GM19239 (cell line): ENCODE measurements at places on chromosomes 16 and 17.

- DNase-seq: no peak
Measured at GRCh38 chr17:43782913-43783680, 2.9 kb downstream of the CFAP97D1 start.

DNA sequence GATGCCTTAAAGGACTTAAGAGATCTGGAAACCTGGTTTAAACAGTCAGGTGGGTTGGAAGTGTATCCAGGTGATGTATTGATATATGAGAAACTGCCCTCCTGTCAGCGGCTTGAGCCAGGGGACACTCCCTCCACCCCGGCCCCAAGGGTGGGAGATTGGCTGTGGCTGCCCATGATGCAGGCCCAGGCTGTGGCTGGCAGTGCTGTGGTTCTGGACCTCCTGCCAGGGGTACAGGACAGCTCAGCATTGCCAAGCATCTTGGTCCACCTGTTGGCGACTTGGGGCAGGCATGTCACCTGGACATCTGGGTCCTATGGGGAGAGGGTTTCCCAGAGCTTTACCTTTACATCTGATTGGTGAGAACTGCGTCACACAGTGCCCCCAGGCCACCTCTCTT, 201.0 kb downstream of the SPECC1 start:
- no peak for DNase-seq

DNA sequence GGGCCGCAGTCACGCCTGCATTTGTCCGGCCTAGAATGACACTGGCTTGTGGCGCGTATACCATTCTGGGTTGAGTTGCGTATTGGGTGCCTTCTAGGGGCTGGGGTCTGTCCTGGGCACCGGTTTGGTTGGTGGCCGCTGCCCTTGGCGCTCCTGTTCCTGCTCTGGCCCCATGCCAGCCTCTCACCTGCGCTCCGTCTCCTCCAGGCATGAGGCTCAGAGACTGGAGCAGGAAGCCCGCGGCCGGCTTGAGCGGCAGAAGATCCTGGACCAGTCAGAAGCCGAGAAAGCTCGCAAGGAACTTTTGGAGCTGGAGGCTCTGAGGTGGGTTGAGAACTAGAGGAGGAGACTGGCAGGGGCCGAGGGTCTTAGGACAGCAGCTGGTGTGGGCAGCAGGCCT, 17.4 kb downstream of the CDIPT start:
- DNase-seq: no peak

DNA sequence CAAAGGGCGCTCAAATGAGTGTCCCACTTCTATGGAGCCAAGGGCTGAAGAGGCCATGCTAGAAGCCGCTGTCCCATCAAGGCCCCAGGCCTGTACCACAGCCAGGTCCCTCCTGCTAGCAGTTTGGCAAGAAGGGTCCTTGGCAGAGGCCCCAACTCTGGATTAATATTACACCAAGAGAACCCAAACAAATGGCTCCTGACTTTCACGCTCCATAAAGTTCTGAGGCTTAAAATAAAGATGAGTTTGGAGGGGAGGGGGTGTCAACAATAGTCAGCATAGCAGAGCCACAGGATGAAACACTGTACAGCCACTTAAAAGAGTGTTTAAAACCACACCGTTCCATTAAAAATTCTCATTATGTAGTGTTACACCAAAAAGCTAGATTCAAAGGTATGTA, 30.5 kb downstream of the CUEDC1 start:
- no peak for DNase-seq

DNA sequence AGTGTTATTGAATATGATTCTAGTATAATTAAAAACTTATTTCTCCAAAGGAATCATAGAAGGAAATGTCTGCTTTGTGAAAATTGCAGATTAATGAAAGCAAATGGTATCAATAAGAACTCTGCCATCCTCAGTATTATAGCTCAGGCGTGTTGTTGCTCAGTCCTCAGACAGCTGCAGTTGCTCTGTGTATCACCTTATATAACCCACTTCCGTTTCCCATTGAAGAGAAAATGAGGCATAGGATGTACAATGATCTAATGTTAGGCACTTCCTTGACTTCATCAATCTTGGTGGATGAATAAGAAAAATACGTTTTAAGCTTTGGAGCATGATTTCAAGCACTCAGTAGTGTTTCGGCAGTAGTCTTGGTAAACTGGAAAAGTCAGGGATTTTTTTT, 14.1 kb downstream of the MFSD11 start:
- no peak for DNase-seq

- no peak for DNase-seq
Measured at GRCh38 chr17:19579867-19580565, 46.4 kb downstream of the SLC47A1 start.

GRCh38 chr16:57304169-57305061, 19.9 kb upstream of the PLLP start:
- DNase-seq: no peak

DNA sequence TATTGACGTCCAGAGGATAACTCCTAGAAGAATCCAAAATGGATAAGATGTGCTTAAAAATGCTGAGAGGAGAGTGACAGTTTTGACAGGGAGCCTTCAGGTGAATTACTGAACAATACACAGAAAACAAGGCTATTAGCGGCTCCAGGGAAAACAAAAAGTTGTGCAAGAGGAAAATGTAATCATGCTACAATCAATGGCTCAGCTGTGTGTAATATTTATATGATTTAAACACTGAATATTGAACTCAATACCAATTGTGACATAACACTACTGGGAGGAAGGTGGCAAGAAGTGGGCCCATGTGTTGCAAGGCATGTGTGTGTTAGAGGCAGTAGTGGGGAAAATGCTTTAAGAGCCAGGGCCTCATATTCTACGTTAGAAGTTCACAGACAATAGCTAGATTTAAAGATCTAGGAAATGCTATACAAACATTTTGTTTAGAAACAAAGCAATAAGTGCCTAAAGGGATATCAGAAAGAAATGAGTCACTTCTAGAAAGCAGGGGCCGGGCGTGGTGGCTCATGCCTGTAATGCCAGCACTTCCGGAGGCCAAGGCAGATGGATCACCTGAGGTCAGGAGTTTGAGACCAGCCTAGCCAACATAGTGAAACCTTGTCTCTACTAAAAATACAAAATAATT, 253.2 kb upstream of the IRX5 start:
- no peak for DNase-seq

GRCh38 chr17:65366102-65366844, 195.2 kb downstream of the AXIN2 start:
- DNase-seq: no peak
